SJCRH30 (cell line): ENCODE measurements at places on chromosomes 12 and 14.

DNA sequence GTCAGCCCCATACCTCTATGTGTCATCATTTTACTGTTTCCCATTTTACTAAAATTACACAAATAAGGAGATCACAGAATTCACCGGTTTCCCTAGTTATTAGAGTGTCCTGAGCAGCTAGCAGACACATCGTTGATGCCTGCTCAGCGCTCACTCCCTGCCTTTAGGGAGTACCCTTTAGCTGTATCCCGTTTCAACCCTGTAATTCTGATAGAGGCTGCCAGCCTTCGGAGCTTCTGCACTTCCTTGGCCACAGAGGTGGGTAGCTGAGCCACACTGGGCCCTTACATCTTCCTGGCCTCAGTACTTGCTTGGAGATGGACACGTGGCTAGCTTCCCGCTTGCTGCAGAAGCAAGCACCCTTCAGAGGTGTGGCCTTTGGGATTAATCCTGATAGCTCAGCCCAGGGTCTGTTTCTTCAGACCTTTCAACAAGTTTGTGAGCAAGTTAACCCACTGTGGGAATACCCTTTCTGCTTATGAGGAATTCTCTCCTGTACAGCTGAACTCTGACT is 14.3 kb upstream of the FBXW8 start:
- DNase-seq, result no peak

DNA sequence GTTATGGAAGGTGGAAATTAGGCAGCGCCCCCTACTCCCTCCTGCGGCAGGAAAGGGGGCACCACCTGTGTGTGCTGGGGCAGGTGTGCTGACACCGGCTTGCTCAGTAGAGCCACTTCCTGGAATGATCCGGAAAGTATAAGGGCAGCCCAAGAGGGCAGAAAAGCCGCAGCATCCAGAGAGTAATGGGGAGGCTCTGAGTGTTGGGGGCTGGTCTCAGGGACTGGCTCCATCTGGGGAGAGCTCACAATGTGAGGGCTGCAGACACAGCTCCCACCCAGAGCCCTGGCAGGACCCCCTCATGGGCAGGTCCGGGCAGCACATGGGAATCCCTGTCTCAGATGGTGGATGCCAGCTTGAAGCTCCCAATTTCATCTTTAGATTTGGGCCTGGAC is 187.6 kb upstream of the C14orf180 start:
- DNase-seq, result no peak

DNA sequence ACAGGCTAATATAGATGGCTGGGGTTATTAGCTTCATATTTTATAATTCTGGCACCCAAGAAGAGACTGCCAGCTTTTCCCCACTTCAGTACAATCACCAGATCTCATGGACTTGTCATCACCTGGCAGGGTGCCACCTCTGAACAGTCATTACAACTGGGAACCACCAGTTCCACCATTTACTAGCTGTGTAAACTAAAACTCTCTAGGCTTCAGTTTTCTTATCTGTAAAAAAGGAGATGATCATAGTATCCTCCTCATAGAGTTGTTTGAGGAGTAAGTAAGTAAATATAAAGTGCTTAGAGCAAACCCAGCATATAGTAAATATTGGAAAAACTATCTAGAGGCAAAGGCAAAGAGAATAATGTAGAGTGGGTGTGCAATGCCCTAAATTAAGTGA is 19.3 kb downstream of the CPNE8 start:
- peak; percentile 11 for DNase-seq

- DNase-seq, result no peak
These were observed 452.8 kb downstream of the AEBP2 start for GRCh38 chr12:19891936-19892591.

DNA sequence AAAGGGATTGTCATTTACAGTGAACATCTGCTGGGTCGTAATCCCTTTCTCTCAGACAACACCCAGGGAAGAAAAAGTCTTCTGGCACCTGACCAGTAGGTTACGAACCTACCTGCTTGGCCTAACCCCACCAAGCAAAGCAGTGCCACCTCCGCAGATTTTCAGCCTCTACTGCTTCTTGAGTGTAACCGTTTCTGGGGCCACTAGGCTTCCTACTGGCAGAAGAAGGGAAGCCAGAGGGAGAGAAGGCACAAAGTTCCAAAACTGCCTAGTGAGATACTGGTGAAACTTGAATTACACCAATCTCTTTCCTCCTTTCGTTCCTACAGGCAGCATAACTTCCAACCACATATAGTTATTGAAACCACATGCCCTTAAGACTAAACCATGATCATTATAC is 383.6 kb downstream of the BCAT1 start:
- DNase-seq, result no peak
